ENCODE measurements at places on chromosomes 11 and 22. TPM values are rescaled to one million over a fixed set of nuclear protein-coding genes. Genes with fewer than 3 reads are reported as not detected.

DNA sequence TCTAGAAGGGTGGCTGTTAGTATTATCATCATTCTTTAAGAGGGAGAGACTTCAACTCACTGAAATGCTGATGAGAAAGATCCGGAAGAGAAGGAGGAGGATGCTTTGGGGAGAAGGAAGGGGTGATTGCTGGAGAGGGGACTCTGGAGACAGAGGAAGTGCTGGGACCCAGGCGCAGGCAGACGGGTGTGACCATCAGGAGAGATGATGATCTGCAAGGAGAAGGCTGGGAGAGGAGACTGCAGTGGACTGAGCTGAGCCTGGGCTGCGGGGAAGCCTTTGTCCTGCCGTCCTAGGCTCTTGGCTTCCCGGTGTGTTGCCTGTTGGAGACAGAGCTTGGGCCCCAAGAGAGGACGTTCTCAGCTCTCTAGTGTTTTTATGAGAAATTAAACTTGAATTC lies 22.6 kb downstream of the RASD2 start:
- DNase-seq = no peak

GRCh38 chr22:29734406-29734805 lies 14.6 kb downstream of the CABP7 start:
- DNase-seq = no peak

GRCh38 chr22:49310354-49310753 lies 517.3 kb downstream of the BRD1 start:
- no peak for DNase-seq

- no peak for DNase-seq
These were observed 36.1 kb upstream of the ANKK1 start for GRCh38 chr11:113351480-113351879.

- DNase-seq = no peak
These were observed 22.9 kb downstream of the MMP13 start for GRCh38 chr11:102932678-102933077.

DNA sequence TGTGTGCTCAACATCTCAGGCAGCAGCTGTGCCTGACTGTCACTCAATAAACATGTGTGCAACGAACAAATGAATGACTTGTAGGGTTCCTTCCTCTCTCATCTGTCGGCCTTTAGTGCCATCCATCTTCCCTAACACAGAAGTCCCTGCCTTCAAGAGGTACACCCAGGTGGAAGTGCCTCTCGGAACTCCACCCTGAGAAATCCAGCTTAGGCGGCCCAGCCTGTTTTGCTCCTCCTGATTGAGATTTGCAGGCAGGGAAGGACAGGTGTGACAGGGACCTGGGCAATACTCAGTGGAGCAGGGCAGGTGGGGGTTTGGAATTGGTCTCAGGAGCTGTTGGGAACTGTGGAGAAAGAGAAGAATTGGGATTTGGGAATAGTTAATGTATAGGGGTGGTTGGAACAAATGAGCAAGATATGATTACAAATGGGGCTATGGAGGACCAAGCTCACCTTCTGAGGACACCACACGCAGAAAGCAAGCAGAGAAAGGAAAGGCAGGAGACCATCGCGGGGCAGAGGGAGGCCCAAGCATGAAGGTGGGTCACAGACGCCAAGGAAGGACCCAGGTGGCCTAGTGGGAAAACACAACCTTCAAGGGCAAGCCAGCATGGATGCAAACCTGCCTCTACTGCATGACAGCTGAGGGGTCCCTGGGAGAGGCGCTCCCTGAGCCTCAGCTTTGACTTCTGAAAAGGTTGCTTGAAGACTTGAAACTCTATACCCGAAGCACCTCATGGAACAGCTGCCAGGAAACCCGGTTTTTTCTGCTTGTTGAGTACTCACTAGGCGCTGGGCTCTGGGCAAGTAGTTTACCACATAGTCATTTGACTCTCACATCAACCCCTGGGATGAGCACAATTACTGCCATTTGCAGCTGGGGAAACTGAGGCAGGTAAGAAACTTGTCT lies 40.9 kb upstream of the ANO1 start:
- DNase-seq = no peak

The RHOG gene
- 8.1 TPM for total RNA-seq

- DNase-seq = no peak
These were observed 473 bp downstream of the TXN2 start for GRCh38 chr22:36480941-36481392.

DNA sequence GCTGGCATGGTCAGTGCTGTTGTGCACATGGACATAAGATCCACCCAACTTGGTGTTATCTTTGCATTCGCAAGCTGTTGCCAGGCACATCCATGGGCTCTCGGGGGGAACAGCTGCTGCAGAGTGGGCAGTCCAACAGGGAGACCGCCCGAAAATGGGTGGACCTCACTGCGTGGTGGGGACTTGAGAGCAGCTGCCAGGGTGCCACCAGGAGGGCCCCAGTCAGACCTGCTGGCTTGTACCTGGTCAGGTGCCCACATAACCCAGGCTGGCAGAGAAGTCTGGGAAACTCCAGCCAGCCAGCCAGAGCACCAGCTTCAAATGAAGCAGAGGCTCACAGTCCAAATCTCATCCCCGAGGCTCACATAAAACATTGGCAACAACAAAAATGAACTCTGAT lies 120.2 kb downstream of the BCR start:
- DNase-seq = no peak

DNA sequence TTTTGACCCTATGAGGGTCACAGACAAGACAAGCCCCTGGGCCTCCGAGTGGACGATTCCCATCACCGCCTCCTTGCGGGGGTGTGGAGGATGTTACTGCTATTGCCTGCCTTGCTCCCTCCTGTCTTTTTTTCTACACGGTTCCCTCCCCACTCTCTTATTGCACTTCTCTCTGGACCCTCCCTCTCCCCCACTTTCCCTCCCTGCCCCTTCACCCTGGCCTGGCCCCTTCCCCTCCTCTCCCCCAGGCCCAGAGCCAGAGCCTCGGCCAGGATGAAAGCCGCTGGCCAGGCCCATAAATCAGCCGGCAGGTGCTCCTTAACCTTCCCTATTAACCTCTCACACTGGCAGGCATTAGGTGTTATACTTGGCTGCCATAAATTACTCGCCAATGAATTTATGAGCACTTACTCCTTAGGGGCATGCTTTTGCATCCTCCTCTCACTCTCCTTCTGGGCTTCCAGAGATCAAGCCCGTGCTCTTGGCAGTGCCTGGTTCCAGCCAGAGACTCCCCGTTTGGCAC lies 18.3 kb upstream of the ALX4 start:
- no peak for DNase-seq

The OR51I1 gene
- total RNA-seq = not detected

DNA sequence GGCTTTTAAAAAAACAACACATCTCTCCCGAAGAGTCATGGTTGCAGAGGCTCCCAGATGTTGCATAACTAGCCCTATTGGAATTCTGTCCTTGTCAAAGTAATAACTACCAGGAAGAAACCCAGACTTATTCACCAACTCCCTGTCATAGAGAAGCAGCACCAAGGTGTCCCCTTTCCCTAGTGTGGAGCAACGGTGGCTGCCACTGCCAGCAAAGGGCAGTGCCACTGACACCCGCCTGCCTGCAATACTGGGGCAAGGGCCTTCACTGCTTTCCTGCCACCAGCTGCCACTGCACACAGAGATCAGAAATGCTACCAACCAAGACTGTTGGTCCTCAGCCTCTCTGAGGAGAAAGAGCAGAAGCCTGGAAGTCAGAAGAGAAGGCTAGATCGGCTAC lies 27.3 kb downstream of the NAP1L4 start:
- no peak for DNase-seq

DNA sequence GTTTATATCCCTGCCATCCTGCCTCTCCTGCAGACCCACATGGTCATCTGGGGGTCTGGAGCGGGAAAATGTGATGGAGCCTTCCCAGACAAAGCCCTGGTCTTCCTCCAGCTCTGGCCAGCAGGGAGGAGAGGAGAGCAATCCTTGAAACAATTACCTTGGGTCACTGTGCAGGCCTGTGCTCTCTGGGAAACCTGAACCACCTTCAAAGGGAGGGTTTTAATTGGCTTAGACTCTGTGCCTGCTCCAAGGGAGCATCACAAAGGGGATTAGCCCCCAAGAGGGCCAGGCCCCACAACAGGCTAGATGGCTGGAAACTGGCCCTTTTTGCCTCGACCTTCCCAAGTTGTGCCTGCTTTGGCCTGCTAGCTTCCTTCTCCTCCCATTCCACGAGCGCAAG lies 351.9 kb downstream of the TENM4 start:
- no peak for DNase-seq

DNA sequence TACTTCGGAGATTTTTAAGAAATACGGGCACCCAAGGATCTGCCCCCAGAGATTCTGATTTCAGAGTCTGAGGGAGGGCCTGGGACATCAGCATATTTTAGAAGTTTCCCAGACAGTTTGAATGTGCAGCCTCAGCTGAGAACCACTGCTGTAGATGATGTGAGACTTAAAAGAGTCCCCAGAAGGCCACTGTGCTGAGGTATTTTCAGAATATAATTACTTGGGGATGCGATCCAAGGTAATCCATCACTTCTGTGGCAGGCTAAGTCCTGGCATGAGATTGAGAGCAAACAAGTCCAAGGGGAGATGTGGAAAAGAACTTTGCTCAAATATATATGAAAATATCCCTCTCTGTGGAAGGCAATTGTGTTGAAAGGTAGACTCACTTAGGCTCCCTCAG lies 48.3 kb upstream of the AMOTL1 start:
- no peak for DNase-seq

Measured in dermis microvascular lymphatic vessel endothelial cell (primary cell).